ENCODE measurements at places on chromosomes 12 and 14.

DNA sequence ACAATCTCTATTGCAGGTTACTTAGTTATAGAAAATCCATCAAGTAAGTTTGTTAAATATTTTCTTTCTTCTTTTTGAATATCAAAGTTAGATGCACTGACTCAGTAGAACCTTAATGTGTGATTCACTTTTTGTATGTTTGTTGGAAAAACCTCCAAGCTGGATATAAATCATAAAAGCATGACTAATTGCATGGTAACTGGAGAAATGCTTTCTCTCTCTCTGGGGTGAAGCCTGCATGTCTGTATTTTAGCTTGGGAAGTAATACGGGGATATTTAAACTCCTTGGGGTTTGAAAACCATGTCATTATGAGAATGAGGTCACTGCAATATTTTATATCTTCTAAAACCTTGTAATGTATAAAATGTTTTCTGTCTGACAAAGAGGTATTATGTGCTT lies 58.6 kb upstream of the MYF6 start:
- peak; percentile 84 for DNase-seq

DNA sequence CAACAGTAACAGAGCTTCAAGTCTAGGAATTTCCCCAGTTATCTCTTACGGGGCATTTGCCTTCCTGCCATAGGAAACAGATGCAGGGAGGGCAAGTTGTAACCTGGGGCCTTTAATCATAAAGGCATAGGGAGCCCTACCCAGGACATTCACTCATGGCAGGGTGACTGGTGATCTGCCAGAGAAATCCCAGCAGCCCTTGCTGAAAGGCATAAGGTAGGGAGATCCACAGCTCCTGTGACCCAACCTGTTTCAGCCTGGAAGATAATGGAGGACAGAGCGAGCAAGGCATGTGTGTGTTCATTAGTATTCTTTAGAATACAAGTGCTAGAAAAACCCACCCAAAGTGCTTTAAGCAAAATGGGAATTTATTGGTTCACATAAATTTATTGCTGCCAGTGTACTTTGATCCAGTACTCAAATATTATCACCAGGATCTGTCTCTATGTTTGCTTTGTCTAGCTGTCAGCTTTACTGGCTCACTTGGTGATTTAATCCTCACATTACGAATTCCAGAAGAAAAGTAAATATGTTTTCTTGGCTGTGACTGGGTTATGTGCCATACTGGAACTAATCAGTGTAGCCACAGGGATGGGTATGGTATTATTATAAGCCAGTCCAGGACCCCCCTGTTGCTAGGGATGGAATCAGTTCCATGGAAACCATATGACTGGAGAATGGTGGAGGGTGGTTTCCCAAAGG lies 21.1 kb upstream of the AKAP6 start:
- peak; percentile 37 for DNase-seq

DNA sequence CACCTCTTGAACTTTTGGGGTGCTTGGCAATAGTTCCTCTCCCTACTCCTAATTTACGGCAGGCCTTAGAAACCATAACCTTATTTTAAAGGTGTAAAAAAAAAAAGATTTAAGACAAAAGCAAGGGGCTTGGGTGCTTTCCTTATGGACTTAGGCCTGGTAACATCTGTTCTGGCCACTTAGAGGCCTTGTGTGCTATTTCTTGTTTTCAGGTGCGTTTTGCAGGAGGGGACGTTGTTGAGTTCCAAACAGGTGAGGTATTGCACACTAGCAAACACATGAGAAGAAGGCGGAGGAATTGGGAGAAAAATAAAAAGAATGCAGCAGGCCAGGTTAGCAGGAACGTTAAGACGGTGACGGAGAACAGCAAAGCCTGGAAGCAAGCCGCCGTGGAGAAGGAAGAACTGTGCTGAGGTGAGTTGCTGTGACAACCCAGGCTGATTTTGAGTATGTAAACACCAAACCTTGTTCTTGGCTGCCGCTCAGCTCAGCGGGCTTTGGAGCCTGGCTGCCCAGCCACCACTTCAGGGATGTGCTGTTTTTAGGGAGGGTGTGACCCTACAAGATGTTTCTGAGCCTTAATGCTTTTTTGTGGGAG lies 17.3 kb downstream of the EMG1 start:
- no peak for DNase-seq

DNA sequence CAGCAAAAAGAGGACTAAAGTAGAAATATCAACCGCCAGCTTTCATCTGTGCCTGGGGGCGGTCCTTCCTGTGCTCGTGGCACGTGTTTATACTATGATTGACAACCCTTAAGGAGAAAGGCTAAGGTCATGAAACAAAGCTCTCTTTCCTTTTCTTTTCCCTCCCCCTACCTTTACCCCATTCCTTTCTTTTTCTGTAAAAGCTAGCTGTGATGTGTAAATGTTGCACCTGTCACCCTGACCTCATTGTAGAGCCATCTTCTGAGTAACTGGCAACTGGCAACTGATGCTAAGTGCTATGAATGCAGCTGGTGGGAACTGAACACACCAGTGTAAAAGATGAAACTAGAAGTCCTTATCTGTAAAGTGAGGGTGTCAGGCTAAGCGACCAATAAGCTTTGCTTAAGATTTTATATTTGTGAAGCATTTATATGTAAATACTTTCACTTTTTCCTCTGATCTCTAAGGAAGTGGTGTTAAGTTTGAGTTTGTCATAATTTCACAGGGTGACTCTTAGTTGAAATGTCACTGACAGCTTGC lies 102.8 kb upstream of the BCAT1 start:
- no peak for DNase-seq

- DNase-seq, result no peak
These were observed 34.1 kb downstream of the ITGA7 start for GRCh38 chr12:55673638-55674037.

GRCh38 chr14:58171090-58171489 lies 19.1 kb upstream of the ARMH4 start:
- DNase-seq, result peak; percentile 80

GRCh38 chr14:100696008-100696407 lies 30.7 kb upstream of the DLK1 start:
- no peak for DNase-seq

- no peak for DNase-seq
These were observed 119.7 kb upstream of the PARP11 start for GRCh38 chr12:3992945-3993344.

GRCh38 chr14:68539241-68539737 lies 253.6 kb downstream of the ZFP36L1 start:
- DNase-seq, result no peak

DNA sequence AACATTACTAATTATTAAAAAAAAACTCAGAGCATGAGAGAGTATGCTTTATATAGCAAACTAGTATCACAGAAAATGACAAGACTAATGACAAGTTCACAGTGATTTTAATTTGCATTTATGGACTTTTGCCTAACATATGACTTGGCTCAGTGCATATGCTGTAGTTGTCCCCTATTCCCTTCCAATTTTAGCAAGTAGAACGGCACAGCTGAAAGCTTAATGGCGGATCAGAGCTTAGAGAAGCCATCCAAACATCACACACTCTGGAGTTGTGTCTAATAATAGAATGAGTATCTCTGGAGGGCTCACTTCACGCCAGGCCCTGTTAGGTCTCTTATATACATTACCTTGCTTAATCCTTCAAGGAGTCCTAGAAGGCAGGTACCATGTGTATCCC lies 13.3 kb downstream of the CNIH1 start:
- no peak for DNase-seq

DNA sequence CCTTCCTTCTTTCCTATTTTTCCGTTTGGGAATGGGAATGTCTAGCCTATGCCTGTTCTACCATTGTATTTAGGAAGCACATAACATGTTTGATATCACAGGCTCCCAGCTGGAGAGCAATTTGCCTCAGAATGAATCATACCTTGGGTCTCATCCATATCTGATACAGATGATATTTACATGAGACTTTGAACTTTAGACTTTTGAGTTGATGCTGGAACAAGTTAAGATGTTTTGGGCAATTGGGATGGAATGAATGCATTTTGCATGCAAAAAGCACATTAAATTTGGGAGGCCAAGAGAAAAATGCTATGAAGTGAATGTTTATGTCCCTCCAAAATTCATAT lies 61.9 kb upstream of the BEGAIN start:
- peak; percentile 57 for DNase-seq

DNA sequence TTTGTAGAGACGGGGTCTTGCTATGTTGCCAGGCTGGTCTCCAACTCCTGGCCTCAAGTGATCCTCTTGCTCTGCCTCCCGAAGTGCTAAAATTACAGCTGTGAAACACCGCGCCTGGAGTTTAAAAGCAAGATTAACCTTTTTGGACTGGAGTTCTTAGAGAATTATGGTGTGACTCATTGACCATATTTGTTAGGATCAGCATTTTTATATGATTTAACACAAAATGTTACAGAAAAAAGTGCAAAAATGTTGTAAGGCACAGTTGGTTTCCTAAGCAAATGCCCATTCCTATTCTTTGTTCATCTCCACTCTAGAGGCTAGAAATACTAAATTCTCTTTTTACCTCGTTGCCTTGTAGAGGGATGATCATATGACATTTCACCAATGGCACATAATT lies 27.6 kb downstream of the SLC35E3 start:
- DNase-seq, result no peak

GRCh38 chr12:44294649-44295048 lies 458.8 kb downstream of the TMEM117 start:
- no peak for DNase-seq

GRCh38 chr12:25691865-25692114 lies 138.7 kb upstream of the LMNTD1 start:
- no peak for DNase-seq

DNA sequence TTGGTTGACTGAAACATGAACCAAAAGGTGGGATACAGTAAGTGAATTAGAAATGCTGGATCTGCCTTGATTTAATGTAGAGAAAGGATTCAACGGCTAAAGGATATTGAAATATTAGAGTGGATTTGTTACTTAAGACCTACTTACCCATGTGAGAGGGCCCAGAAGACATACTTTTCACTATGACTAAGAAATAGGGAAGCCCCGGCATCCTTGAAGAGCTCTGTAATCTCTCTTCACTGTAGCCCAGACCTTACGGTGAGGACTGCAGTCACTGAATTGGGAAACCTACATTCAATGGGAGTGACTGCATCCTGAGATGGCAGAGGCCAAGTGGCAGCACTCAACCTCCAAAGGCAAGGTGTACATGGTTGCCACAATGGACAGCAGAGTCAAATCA lies 52.5 kb downstream of the KANSL2 start:
- no peak for DNase-seq

GRCh38 chr12:22729431-22729956 lies 104.5 kb downstream of the ETNK1 start:
- DNase-seq, result no peak

DNA sequence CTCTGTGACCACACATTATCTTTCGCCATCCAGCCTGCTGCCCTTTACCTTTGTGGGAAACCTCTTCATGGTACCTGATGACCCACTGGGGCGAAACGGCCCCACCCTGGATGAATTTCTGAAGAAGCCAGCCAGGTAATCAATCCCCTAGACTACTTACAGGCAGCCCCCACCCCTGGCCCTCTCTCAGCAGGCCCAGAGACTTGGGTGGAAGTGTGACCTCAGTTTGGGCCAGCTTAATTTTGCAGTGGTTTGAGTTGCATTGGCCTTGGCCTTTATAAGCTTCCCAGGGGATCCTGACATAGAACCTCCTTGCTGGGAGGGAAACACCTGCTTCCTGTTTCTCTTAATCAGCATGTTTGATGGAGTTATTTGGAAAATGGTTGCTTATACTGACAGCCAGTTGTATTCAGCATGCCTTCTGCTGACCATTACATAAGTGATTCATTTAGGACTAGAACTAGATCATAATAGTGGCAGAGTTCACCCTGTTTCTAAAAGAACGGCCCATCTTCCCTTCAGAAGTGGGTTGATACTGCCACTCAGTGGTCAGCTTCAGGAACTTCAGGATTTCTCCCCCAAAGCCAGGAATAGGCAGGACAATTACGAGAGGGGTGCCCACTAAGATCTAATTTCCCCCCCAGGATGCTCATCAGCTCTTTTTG lies 6.1 kb downstream of the SDR39U1 start:
- DNase-seq, result peak; percentile 79

GRCh38 chr12:21776175-21776574 lies 1.7 kb upstream of the KCNJ8 start:
- DNase-seq, result no peak

- DNase-seq, result peak; percentile 81
These were observed 2.8 kb upstream of the HOXC8 start for GRCh38 chr12:54005853-54006558.

DNA sequence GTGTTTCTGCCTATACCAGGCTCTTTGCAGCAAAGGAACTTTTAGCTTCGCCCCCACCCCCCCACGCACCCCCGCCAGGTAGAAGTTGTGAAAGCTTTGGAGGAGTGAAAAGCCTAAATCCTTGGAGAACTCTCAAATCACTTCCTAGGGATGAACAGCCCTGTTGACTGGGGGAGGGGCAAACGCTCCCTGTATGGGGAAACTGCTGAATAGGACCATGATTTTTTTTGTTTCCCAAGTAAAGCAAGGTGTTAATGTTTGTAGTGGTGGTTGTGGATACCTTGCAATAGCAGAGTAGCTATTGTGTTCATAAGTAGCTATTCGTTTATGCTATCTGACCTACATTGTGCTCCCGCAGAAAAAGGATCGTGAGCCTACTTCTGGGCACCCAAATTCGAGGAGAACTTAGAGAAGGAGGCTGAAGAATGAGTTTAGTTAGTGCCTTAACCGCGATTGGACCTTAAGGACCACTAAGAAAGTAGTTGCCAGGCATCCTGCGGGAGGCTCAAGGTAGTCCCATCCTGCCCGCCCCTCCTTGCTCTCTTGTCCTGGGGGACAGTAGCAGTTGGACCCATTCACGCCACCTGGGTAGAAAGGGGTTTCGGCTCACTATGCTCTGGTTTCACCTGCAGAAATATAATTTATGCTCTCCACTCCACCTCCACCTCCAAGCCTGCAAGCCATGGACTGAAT lies 901 bp upstream of the NFKBIA start:
- DNase-seq, result no peak

GRCh38 chr14:97379091-97379531 lies 581.9 kb downstream of the VRK1 start:
- no peak for DNase-seq

GRCh38 chr12:11753150-11753499 lies 103.7 kb downstream of the ETV6 start:
- no peak for DNase-seq

Measured in astrocyte of the spinal cord (primary cell).